ENCODE measurements at places on chromosomes 4 and X. TPM values are rescaled to one million over a fixed set of nuclear protein-coding genes. Genes with fewer than 3 reads are reported as not detected.

Gene TCEAL2
- total RNA-seq = not detected

Gene TEX13C
- total RNA-seq = not detected

Gene FABP2
- total RNA-seq = not detected

Gene TMEM187
- total RNA-seq = 7.1 TPM

Gene ETDA
- not detected for total RNA-seq

Gene UGT2B28
- total RNA-seq = not detected
